Astrocyte (in vitro differentiated cells and primary cell): ENCODE measurements at places on chromosomes 2 and 18.

DNA sequence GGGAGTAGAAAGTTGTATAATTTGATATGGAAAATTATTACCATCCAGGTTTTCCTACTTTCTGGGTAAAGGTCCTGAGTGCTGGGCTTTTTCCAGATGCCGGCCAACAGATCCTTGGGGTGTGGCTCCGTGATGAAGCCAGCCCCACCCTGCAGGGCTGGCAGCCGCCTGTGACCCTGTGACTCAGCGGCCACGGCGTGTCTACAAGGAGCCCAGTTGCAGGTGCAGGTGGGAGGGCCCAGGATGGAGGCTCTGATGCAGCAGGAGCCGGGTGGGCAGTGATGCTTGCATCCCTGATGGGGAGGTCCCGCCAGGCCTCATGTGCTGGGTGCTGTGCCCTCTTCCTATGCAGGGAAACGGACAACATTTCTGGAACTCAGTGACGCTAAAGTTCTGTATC lies 96.0 kb upstream of the ALKAL2 start:
- H3K36me3 ChIP-seq, result no peaks in the 10 kb centered on the region
- DNase-seq, result no peak
- no peaks in the 10 kb centered on the region for H3K27me3 ChIP-seq
- peaks cover 3% of the 10 kb centered on the region for H3K4me1 ChIP-seq
- H3K27ac ChIP-seq, result no peak overlapping the region

DNA sequence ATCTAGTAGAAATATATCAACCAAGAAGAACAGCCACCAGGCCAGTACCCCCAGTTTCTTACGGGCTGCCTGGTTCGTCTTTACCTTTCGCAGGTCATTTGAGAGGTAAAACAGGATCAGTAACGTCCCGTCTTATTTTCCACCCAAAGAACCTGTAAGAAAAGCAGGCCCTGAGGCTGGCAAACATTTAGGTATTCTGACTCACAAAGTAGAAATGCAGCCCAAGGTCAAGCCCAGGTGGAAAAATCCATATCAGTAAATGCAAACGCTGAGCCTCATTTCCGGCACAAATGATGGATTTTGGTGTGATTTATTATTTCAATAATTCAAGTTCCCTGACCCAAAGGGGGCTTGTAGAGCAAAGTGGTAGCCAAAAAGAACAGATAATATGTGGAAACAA lies 171.2 kb downstream of the ZNF516 start:
- H3K4me1 ChIP-seq, result no peaks in the 10 kb centered on the region
- no peaks in the 10 kb centered on the region for H3K36me3 ChIP-seq
- H3K27ac ChIP-seq, result no peak overlapping the region
- no peaks in the 10 kb centered on the region for H3K27me3 ChIP-seq

DNA sequence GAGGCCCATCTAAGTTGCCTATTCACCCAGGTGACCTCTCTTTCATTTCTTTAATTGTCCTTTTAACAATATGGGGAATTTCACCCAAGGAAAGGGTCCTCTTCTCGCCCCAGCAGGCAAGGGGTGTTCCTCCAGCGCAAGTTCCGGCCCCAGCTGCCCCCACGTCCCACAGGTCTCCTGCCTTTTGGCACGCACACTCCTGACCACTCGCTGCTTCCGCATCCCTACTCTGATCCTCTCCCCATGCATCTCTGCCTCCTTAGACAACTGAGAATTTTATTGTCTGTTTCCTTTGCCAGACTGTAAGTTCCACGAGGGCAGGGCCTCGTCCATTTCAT lies 684 bp upstream of the ARPC2 start:
- DNase-seq, result no peak
- peak overlapping the region; percentile 98 for H3K4me3 ChIP-seq
- H3K4me1 ChIP-seq, result peaks cover 25% of the 10 kb centered on the region
- H3K27me3 ChIP-seq, result no peaks in the 10 kb centered on the region

DNA sequence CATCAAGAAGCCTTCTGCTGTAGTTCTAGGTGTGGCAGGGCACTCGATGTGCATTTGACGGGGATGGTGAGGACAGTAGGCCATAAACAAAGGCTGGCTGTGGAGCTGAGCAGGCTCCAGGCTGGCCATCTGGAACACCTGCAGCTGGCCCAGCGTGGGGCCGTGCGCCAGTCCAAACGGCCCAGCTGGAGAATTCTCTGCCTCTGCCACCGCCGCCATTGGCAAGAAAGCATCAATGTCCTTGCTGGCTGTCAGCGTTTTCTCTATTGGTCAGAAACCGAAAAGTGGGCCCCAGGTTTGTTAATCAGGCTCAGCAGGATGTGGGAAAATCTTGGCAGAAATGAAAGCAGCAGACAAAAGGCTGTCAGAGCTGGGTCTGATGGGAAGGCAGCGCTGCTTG lies 24.0 kb upstream of the CTIF start:
- no peak overlapping the region for H3K4me3 ChIP-seq
- H3K27ac ChIP-seq, result no peak overlapping the region
- no peaks in the 10 kb centered on the region for H3K4me1 ChIP-seq
- no peak for DNase-seq

- no peak overlapping the region for H3K27ac ChIP-seq
- H3K4me1 ChIP-seq, result no peaks in the 10 kb centered on the region
- no peak overlapping the region for H3K4me3 ChIP-seq
- DNase-seq, result no peak
- H3K36me3 ChIP-seq, result no peaks in the 10 kb centered on the region
Measured at GRCh38 chr2:229330952-229331351, 59.9 kb upstream of the PID1 start.

GRCh38 chr2:100289020-100289419 lies 33.3 kb downstream of the LONRF2 start:
- no peak overlapping the region for H3K27ac ChIP-seq
- H3K27me3 ChIP-seq, result no peaks in the 10 kb centered on the region
- no peak for DNase-seq
- H3K4me1 ChIP-seq, result peaks cover 48% of the 10 kb centered on the region
